ENCODE measurements at places on chromosomes 1 and 21. TPM values are rescaled to one million over a fixed set of nuclear protein-coding genes. Genes with fewer than 3 reads are reported as not detected.
A peak's percentile ranks its signal among the peaks of the same experiment; 100 is the strongest.

DNA sequence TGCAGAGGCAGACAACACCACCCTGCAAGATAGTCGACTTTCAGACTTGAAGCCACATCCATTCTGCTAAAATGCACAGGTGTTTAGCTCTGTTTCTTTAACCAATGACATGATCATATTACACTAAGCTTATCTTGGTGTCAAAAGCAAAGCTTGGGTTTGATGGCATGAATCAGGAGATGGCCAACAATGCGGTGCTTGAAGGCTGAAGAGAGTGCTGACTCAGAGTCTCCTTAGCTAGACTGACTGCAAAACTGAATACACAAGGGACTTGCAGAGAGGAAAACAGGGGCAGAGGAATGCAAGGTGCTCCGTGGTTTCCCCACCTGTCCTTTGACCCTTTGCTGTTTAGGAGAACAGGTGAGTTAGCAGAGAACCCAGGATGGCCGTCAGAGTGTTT, 262.6 kb downstream of the SIPA1L2 start:
- no peak for DNase-seq

DNA sequence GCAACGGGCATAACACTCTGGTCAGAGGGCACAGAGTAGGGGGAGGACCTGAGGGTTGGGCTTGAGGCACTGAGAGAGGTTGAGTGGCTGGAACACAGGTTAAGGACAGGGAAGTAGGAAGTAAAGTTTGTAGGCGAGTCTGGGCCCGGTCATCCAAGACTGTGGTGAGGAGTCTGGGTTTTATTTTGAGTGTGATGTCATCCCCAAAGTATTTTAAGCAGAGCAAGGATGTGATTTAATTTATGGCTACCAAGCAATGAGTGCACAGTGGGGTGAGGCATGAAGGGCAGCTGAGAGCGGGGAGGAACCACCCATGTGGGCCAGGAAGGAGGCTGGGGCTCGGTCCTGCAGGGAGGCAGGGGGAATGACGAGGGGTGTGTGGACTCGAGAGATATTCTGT, 11.2 kb upstream of the VWA5B1 start:
- no peak for DNase-seq

- DNase-seq, result no peak
Observed at GRCh38 chr1:234562334-234562733, 47.6 kb downstream of the IRF2BP2 start.

GRCh38 chr1:111402083-111402482, 25.5 kb downstream of the OVGP1 start:
- DNase-seq, result no peak

- no peak for DNase-seq
Observed at GRCh38 chr1:231266811-231267322, 25.9 kb downstream of the GNPAT start.

DNA sequence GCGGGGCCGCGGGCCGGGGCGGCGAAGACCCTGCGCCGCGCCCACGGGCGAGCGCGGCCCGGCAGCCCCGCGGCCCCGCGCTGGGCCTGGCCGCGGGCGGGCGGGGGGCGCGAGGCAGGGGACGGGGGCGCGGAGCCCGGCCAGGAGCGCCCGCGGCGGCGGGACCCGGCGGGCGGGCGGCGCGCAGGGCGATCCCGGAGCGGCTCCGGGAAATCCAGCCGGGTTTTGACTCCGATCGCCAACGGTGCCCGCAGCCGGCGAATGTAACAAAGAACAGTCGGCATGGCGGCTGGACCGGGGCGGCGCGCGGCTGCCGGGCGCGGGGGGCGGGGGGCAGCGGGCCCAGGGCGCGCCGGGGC, 334 bp downstream of the PRDM15 start:
- DNase-seq, result peak; percentile 58

GBP1 gene
- polyA plus RNA-seq, result 86.2 TPM

TEDDM1 gene
- not detected for polyA plus RNA-seq

ZFP69 gene
- polyA plus RNA-seq, result 1.8 TPM

Data from AG04450 (cell line).